Right ventricle myocardium inferior (tissue), 1 donor: ENCODE measurements at places on chromosomes 13 and 19.

DNA sequence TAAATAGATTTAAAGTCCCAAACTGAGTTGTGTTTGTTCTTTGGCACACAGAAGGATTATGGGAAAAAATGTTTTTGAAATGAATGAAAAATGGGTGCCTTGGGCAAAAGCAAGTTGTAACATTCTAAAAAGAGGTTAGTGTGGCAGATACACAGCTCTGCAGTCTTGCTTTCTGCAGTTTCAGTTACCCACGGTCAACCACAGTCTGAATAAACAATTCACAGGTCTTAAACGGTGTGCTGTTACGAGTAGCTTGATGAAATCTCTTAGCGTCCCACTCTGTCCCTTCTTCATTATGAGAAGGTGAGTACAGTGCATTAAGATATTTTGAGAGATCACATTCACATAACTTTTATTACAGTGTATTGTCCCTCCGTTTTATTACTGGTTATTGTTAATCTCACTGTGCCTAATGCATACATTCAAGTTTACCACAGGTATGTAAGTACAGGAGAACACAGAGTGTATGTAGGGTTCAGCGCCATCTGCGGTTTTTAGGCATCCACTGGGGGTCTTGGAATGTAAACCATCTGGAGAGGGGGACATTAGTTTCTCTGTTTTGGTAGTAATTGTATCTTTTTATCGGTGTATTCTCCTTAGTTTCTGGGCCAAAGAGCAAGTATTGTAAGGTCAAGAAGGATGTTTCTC is 8.1 kb downstream of the FARP1 start:
- DNase-seq: no peak

DNA sequence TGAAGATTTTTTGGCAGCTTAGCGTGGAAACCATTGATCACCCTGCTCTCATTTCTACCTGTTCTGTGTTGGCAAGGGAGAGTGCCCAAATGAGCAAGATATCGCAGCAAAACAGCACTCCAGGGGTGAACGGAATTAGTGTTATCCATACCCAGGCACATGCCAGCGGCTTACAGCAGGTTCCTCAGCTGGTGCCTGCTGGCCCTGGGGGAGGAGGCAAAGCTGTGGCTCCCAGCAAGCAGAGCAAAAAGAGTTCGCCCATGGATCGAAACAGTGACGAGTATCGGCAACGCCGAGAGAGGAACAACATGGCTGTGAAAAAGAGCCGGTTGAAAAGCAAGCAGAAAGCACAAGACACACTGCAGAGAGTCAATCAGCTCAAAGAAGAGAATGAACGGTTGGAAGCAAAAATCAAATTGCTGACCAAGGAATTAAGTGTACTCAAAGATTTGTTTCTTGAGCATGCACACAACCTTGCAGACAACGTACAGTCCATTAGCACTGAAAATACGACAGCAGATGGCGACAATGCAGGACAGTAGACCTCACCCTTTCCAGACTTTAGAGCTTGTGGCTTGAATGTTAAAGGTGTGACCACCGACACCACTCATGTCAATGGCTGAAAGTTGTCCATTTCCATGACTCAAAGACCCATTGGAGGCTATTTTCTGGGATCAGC is 5.8 kb downstream of the CEBPG start:
- no peak for DNase-seq

GRCh38 chr13:42420304-42420703 is 148.4 kb downstream of the AKAP11 start:
- DNase-seq: no peak

DNA sequence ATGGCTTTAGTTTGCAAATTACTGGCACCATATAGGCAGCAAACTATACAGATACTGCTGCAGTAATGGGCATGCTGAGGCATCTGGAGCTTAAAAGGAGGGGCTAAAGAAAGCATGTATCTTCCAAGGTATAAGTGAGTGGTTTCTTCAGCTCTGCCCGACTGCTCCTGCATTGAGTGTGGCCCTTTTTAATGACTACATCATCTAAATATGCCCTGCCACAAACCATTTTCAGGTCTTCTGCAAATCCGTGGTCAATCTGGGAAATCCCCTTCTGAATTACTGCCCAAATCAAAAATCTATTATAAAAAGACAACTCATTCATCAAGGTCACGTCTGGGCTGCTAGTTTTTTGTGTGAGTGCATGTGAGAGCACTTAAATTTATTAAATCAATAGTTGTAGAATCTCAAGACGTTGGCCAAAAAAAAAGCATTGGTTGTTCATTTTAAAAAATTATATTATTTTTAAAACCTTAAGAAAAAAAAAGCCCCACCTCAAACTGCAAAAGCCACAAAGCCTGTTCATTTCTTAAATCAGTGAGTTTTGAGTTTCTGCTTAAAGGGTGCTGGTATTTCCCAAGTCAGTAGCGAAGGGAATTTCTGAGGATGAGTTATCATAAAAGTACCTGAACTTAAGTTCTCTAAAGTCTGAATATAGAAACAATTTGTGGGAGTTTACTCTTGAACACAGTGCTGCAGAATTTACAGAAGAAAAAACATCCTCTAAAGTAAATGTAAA is 16.3 kb downstream of the LCP1 start:
- DNase-seq: no peak

- DNase-seq: no peak
These were observed 1.4 kb downstream of the EVI5L start for GRCh38 chr19:7831452-7831851.

DNA sequence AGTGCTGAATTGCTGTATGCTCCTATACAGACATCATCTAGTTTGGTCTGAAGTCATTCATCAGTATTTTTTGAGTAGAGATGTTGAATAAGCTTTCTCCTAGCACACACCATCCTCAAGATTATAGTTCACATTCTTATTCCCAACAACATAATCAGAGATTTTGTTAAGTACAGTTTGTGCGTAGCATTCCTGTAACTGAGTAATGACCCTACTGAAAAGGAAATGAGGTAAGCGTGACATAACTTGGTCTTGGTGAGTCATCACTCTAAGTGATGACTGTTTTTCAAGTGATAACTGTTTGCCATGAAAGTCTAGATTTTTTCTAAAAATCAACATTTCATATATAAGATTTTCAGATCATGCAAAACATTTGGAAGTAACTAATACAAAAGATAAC is 18.5 kb upstream of the FAM216B start:
- DNase-seq: no peak

GRCh38 chr13:98374750-98375149 is 197.7 kb upstream of the RNF113B start:
- no peak for DNase-seq

DNA sequence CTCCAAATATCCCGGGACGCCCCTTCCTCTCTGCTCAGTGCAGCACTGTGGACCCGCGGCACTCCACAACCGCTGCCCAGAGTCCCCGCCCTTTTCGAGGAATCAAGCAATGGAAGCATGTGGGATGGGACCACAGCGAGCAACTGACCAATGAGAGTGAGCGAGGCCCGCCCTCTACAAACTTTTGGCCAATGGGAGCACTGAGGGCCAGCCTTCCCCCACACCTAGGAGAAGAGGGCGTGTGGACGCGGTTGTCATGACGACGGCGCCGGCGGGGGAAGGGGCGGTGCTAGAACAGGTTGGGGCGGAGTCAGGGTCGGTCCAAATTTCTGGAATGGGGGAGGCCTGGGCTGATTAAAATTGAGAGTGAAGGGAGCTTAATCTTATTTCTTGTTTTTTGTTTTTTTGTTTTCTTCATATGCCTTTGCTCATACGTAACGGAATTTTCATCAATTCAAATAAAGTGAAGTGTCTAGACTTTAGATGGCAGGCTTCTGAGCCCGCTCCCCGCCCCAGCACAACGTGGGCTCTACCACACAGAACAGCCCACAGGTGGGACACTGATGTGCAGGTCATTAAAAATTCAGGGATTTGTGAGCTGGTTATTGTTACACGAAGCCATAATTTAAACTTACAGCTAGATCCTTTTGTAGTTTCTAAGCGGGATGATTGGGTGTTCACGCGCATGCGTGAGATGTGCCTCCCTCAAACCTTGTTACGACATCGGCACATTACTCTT is at the start of gene DNAAF3:
DNAAF3 (minus strand) TSS at position 84 of the 739 bp plus-strand sequence. CDS start 200 bp downstream, outside the sequence.
- peak; percentile 91 for DNase-seq

- DNase-seq: no peak
These were observed 302.8 kb downstream of the MYO16 start for GRCh38 chr13:108932196-108932595.

GRCh38 chr13:29260684-29261083 is 334.8 kb downstream of the SLC7A1 start:
- no peak for DNase-seq

DNA sequence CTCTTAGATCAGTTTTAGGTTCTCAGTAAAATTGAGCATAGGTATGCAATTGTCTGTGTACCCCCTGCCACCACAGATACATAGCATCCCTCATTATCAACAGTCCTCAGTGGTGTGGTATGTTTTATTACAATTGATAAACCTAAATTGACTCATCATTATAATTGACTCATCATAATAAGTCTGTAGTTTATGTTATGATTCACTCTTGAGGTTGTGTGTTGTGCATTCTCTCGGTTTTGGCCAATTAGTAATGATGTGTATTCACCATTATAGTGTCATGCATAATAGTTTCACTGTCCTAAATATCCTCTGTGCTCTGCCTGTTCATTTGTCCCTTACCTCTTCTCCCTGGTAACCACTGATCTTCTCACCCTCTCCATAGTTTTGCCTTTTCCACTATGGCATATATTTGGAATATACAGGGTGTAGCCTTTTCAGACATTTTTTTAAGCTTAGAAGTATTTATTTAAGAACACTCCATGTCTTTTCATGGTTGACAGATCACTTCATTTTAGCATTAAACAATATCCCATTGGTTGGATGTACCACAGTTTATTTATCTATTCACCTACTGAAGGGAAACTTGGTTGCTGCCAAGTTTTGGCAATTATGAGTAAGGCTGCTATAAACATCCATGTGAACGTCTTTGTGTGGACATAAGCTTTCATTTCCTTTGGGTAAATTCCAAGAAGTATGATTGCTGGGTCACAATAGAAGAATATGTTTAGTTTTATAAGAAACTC is 1620.6 kb upstream of the MIR17HG start:
- no peak for DNase-seq

DNA sequence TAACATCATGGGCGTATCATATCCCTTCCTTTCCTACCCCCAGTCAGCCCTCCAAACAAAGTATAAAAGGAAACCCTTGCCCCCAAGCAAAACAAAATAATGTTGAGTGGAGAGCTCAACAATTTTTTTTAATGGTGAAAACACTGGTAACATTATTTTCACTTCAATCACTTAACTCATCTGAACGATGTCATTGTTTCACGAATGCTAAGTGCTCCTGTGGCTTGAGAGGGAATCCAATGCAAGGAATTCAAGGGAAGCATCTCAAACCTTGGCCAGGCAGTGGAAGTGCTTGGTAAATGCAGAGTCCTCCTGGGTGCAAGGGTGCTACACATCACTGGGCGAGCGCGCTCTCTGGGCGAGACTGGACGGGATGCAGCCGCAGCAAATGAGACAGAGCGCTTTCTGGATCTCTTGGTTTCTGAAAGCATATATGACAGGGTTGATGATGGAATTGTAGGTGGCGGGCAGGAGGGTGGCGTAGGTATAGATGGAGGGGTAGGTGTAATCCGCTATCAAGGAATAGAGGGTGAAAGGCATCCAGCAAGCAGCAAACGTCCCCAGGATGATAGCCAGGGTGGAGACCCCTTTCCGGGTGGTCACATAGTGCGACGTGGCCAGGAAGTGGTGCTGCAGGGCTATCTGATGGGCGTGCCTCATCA is 2.0 kb downstream of the GPR12 start:
- DNase-seq: no peak

GRCh38 chr13:19604306-19604705 is 29.2 kb upstream of the MPHOSPH8 start:
- no peak for DNase-seq

GRCh38 chr13:21328201-21328600 is 130.9 kb downstream of the ZDHHC20 start:
- no peak for DNase-seq

DNA sequence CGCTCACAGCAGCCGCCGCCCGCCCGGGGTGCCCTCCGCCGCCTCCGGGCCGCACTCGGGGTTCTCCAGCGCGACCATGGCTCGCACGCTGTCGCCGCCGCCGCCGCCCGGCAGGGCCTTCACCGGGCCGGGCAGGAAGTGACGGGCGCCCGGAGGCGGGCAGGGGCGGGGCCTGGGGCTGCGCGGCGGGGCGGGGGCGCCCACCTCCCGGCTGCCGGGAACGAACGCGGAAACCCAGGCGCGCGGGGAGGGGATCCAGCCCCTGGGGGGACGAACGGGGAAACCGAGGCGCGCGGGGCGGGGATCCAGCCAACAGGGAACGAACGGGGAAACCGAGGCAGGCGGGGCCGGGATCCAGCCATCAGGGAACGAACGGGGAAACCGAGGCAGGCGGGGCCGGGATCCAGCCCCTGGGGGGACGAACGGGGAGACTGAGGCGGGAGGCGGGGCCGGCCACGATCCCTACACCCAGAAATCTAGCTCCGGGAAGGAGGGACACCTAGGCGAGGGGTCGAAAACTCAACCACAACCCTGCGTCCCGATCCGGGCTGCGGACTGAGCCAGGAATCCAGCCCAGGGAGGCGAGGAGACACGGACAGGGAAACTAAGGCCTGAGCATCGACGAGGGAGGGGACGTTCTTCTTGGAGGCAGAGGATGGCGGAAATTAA is at the start of gene R3HDM4:
R3HDM4 (minus strand) TSS at position 140 of the 669 bp plus-strand sequence; CDS start at position 78, 62 bp downstream.
- peak; percentile 92 for DNase-seq

DNA sequence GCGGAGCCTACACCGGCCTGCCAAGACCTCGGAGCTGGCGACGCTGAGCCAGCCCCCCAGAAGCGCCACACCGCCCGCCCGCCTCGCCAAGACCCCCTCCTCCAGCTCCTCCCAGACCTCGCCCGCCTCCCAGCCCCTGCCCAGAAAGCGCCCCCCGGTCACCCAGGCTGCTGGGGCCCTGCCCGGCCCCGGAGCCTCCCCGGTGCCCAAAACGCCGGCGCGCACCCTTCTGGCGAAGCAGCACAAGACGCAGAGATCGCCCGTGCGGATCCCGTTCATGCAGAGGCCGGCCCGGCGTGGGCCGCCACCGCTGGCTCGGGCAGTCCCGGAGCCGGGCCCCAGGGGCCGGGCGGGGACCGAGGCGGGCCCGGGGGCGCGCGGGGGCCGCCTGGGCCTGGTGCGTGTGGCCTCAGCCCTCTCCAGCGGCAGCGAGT is 10.2 kb downstream of the C19orf25 start:
- DNase-seq: peak; percentile 70

DNA sequence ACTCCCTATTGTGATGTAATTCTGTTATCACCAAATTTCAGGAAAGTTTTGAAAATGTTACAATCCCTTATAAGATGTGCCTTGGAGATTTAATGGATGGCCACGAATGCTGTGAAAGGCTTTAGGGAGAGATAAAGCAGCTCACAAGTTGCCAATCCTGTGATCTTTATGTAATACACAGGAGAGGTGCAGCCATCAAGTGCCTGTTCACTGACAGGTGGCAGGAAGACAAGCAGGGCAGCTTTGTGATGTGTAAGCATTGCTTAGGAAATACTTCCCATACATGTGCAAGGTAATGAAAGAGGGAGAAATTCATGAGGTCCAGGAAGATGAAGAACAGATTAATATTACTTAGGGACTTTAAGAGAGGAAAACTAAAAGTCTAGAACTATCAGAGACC is 628.8 kb downstream of the SLITRK6 start:
- no peak for DNase-seq

DNA sequence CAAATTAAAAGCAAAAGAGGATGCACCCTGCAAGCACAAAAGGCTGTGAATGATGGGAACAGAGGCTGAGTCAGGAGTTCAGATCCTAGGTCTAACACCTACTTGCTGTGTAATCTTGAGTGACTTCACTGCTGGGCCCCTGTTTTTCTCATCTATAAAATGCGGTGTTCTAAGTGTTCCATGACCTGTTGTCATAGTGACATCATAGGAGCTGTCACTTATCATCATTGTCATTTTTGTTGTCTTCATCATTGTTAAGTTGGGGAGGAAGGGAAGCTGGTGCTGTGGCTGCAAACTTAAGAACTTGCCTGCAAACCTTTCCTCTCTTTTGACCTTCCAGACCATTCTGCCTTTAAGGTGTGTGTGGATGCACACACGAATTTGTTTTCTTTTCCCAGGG is 20.6 kb downstream of the ACSBG2 start:
- no peak for DNase-seq
